ENCODE measurements at places on chromosomes 5 and 9. TPM values are rescaled to one million over a fixed set of nuclear protein-coding genes. Genes with fewer than 3 reads are reported as not detected.
A peak's percentile ranks its signal among the peaks of the same experiment; 100 is the strongest.

DNA sequence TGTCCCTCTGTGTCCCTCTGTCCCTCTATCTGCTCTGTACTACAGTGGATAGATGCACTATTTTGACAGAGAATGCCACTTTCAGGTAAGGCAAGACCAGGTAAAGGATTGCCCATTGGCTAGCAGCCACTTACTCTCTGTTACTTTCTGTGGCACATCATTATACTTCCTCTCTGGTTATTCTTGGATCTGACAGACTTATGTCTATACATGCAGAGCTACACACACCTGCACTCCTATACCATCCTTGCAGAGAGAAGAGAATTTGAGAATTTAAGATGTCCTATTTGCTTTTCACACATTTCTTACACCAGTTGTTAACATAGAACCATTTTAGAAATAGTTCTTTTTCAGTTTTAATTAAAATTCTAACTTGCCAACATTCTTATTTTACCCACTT is 163.7 kb upstream of the SLC12A2 start:
- no peak overlapping the region for H3K4me3 ChIP-seq
- H3K27me3 ChIP-seq = no peaks in the 10 kb centered on the region
- H3K4me1 ChIP-seq = no peaks in the 10 kb centered on the region
- no peak for DNase-seq
- no peak overlapping the region for H3K27ac ChIP-seq

DNA sequence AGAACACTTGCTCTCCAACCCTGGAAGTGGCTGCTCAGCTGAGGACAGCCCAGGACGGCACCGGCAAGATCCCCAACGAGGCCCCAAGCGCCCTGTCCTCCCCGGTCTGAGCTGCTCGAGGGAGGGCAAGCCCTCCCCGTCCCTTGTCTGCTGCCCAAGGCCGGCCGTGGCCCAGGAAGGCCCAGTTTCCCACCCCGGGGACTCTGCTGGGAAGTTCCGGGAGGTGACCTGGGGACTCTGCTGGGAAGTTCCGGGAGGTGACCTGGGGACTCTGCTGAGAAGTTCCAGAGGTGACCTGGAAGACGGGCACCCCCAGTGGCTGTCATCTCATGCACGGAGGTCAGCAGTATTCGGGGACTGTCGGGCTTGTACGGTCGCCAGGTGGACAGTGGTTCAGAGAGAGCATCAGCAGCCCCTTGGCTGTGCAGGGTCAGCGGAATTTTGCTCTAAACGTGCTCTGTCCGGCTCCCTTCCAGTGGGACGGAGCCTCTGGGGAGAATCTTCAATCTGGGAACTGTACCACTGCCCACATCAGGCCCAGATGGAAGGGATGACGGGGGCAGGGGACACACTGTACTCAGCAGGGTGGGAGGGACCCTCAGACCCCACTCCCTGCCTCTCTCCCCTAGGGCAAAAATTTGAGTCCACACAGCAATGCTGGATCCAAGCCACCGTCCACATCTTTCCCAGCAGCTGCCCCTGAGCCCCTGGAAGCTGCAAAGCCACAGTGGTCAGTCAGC is 7.2 kb downstream of the NACC2 start:
- H3K36me3 ChIP-seq = no peaks in the 10 kb centered on the region
- no peak overlapping the region for H3K4me3 ChIP-seq
- H3K4me1 ChIP-seq = peaks cover 80% of the 10 kb centered on the region
- peak overlapping the region; percentile 98 for H3K27ac ChIP-seq

C5orf24 gene
- total RNA-seq = 17.3 TPM

DNA sequence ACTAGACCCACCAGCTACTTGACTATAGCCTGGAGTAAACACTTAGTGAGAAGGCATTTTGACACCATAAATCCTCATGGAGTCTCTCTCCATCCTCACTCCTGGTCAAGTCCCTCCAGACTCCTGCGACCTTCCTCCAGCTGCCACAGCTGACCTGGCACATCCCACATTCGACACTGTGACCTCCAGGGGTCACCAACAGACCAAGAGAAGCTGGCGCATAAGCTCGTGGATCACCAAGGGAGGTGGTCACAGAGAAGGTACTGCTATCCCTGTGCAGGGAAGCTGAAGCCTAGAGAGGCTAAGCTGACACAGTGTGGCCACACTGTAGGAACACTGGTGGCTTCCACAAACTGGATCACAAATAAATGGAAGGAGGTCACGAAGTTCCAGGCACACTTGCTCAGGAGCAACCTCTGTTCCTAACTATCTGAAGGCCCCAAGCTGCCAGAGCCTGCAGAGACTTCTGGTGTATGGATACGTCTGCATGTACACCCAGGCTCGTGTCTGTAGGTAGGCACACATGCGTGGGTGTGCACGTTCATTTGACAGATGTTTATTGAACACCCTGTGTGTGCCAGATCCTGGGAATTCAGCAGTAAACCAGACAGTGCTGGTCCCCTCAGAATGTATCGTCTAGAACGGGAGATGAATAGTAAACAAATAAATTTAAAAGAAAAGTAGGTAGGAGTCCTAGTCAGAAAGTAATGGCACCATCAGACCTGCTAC is 104.4 kb downstream of the C5orf15 start:
- no peaks in the 10 kb centered on the region for H3K27me3 ChIP-seq
- H3K4me1 ChIP-seq = no peaks in the 10 kb centered on the region
- no peak overlapping the region for H3K27ac ChIP-seq
- no peak overlapping the region for H3K4me3 ChIP-seq

NIPAL4 gene
- total RNA-seq = 1.5 TPM

DNA sequence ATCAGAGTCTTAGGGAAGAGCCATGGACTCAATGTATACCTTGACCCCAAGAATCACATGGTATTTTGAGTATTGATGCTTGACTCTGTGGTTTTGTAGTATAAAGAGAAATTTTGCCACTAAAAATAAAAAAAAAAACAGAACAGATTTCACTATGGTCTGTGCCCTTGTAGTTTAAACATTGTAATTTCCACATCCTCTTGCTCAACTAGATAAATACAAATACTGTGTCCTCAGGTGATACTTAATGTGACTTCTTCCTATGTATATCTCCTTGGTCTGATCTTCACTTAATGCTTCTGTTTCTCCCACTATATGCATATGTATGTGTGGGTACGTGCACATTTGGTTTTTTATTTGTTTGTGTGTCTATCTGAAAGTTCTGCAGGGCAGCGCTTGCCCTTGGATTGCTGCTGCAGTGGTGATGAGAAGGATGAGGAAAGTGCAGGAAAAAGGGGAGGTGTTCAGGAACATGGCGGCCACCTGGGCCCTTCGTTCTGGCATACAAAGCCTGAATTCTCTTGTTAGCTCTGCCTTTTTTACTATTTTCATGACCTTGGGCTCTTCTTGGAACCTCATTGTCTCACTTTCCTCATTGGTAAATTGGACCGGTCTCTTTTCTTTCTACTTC is 222.2 kb downstream of the MAST4 start:
- no peak for DNase-seq
- no peak overlapping the region for H3K27ac ChIP-seq
- H3K27me3 ChIP-seq = no peaks in the 10 kb centered on the region
- H3K4me3 ChIP-seq = no peak overlapping the region
- H3K36me3 ChIP-seq = no peaks in the 10 kb centered on the region
